ENCODE measurements at places on chromosomes 3 and 15. TPM values are rescaled to one million over a fixed set of nuclear protein-coding genes. Genes with fewer than 3 reads are reported as not detected.

The ROPN1B gene
- total RNA-seq = not detected

GRCh38 chr3:23640471-23641146, 165.1 kb upstream of the UBE2E1 start:
- DNase-seq = no peak

The STARD5 gene
- total RNA-seq = 39.6 TPM

DNA sequence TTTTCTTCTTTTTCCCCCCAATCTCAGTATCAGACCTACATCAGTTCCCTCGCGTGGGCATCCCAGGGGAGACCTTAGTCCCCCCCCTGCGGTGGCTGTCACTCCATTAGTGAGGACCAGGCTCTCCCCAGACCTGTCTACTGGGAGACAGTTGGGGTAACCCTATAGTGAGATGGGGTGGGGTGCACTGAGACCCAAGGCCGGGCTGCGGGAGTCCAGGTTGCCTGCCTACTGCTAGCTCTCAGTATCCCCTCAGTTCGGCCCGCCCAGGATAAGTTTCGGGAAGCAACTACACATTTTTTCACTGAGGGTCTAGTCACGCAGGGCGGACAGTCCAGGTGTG, 671 bp upstream of the DCUN1D1 start:
- DNase-seq = no peak

- no peak for DNase-seq
Observed at GRCh38 chr15:92102395-92102755, 248.9 kb downstream of the SLCO3A1 start.

The PP2D1 gene
- total RNA-seq = not detected

- DNase-seq = no peak
Observed at GRCh38 chr3:169348929-169349621, 314.4 kb downstream of the MECOM start.
